ENCODE measurements at places on chromosomes 2 and 18. TPM values are rescaled to one million over a fixed set of nuclear protein-coding genes. Genes with fewer than 3 reads are reported as not detected.
A peak's percentile ranks its signal among the peaks of the same experiment; 100 is the strongest.

The DCDC2C gene
- not detected for total RNA-seq

The EHD3 gene
- total RNA-seq: 8.6 TPM

The PHLPP1 gene
- total RNA-seq: 13.2 TPM

The NBEAL1 gene
- total RNA-seq: 2.7 TPM

The KCNIP3 gene
- 1.0 TPM for total RNA-seq

The SEC11C gene
- total RNA-seq: 34.1 TPM

The SNTG2 gene
- total RNA-seq: not detected

The TLX2 gene
- total RNA-seq: not detected

The CHRND gene
- total RNA-seq: not detected

The CAVIN2 gene
- total RNA-seq: not detected

The EGR4 gene
- not detected for total RNA-seq

The SPR gene
- 120 TPM for total RNA-seq

The AFF3 gene
- 1.6 TPM for total RNA-seq

The BCL2 gene
- 5.1 TPM for total RNA-seq

The LHCGR gene
- not detected for total RNA-seq

The SLC38A11 gene
- total RNA-seq: 0.09 TPM

The CLASP1 gene
- total RNA-seq: 9.5 TPM

GRCh38 chr2:217695033-217695520 is 307.7 kb downstream of the TNS1 start:
- DNase-seq: peak; percentile 23

- no peak for DNase-seq
These were observed 54.5 kb downstream of the MBP start for GRCh38 chr18:77077941-77078689.

DNA sequence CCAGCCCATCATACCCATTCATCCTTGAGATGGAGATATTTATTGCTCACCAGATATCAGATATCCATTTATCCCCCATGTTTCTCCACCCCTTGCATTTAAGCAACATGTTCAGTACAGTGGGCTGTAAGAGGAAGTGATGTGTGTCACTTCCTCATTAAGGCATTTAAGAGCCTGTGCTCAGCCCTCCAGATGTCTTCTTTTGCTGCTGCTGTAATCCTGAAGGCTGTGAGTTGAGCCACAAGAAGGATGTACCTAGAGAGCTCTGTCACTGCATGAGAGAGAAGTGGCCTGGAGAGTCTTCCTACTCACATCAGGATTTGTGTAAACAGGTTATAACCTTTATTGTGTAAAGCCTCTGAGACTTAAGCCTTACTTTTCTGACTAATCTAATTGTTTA is 151.8 kb upstream of the UNC80 start:
- no peak for DNase-seq

- no peak for DNase-seq
These were observed 46.0 kb downstream of the SLC66A2 start for GRCh38 chr18:79905389-79905911.

DNA sequence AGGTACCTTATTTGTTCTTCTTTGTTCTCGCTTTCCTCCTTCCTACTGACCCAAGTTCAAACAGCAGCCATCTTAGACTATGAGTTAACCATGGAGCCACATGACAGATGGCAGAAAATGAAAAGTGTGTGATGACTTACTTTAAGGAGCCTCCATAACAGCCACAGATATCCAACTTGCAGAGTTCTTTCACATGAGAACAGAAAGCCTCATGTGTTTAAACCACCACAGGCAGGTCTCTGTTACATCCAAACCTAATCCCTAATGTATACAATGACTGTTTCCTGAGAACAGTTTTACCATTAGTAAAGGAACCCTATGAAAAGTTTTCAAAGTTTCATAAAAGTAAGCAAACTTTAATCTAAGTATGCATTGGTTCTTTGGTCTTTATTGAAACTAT is 20.3 kb downstream of the B4GALT6 start:
- DNase-seq: no peak

- DNase-seq: no peak
These were observed 55.6 kb downstream of the GREB1 start for GRCh38 chr2:11589316-11589940.

DNA sequence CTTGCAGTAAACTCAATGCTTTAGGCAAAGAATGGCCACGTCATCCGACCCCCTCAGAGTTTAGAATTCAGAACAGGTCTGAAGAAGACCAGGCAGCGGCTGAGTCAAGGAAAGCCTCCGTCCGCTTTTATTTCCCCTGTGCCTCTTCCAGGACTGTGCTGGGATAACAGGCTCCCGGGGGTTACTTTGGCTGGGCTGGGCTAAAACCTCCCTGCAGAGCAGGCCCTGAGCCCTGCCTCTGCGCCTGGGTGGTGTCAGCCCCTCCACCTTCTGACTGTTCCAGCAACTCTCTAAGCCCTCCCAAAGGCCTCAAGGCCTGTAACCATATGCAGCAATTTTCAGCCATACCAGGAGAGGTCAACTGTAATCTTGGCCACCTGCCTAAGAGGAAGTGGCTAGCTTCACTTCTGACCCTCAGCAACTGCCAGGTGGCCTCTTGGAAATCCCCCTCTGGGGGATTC is 166.5 kb downstream of the RPIA start:
- peak; percentile 93 for DNase-seq

GRCh38 chr18:53380063-53380639 is 844.3 kb downstream of the MBD2 start:
- peak; percentile 10 for DNase-seq

DNA sequence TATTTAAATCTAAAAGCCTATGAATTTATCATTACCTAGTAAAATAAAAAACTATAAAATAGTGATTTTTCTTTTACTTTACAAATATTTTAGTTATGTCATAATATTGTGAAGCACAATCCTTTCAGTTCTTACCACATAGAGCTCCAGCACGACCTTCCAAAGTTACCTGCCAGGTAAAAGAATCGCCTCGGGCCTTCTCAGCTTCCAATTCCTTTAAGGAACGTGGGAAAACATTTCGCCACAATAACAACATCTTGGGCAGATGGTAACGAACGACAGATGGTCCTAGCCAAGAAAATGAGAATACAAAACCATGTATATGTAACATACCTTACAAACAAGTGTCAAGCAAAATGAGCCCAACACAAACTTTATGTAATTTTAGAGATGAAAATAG is 23.7 kb downstream of the HEATR5B start:
- no peak for DNase-seq

GRCh38 chr2:119679526-119679837 is 481 bp downstream of the TMEM177 start:
- DNase-seq: no peak

DNA sequence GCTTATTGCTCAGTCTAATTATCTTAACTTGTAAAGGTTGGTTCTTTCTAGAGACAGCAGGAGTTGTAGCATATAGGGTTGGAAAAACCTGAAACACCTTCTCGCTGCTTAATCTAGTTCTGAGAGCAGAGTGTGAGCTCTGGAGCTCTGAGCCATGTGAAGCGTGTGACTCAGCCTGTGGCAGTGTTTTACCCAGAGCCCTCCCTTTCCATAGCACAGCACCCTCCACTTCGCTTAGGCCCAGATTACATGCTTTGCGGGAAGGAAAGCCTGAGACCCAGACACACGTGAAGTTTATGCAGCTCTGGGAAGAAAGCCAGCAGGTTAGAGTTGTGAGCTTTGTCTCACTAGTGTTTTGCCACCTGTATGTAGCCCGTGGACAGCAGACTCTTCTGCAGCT is 74.5 kb downstream of the INPP4A start:
- DNase-seq: no peak

GRCh38 chr2:156778916-156779315 is 342.7 kb downstream of the GPD2 start:
- no peak for DNase-seq

DNA sequence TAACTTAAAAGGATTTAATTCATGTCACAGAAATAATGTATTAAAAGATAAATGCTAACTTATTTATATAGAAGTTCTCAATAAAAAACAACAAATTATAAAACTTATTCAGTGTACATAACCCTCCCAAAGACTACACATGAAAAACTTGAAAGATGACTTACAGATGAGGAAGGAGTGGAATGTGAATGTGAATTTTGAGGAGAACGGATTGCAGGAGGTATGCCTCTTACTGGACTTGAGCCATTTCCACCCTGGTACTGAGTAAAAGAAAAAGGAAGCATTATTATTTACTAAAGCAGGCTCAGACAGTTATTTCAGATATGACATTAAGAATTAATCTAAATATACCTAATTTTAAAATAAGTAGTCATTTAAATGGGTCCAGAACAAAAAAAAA is 104.4 kb downstream of the TLK1 start:
- DNase-seq: no peak

- no peak for DNase-seq
These were observed 19.1 kb upstream of the NARS1 start for GRCh38 chr18:57640749-57641148.

DNA sequence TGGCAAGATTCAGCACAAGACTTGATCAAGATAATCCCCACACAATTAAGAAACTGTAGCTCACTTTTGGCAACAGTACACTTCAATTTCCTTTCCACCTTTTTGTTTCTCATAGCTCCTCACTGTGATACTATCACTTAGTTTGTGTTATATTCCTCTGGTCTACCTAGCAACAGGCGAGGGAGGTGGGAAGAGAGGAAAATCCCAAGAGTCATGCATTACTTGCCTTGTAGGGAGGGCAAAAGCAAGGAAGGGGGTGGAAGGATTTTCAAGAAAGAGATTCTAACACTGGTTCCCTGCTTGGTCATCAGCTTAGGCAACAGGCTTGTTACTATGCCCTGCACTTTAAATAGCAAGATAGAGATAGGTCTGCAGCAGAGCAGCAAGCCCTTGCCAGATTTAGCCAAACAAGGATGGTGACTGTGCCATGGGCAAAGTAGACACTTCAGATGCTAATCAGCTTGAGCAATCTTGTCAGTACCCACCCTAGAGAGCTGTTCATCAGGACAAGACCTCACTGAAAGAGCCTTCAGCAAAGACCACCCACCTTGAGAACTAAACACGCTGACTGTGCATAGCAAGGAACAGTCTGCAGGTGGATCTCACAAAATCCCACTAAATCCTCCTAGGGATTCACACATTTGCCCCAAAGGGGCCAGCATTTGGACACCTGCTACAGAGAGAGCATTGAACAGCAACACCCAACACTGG is 134.6 kb downstream of the MBD2 start:
- peak; percentile 3 for DNase-seq

GRCh38 chr2:84212611-84213314 is 246.3 kb downstream of the SUCLG1 start:
- DNase-seq: no peak

GRCh38 chr2:222105046-222105445 is 193.8 kb downstream of the PAX3 start:
- no peak for DNase-seq

DNA sequence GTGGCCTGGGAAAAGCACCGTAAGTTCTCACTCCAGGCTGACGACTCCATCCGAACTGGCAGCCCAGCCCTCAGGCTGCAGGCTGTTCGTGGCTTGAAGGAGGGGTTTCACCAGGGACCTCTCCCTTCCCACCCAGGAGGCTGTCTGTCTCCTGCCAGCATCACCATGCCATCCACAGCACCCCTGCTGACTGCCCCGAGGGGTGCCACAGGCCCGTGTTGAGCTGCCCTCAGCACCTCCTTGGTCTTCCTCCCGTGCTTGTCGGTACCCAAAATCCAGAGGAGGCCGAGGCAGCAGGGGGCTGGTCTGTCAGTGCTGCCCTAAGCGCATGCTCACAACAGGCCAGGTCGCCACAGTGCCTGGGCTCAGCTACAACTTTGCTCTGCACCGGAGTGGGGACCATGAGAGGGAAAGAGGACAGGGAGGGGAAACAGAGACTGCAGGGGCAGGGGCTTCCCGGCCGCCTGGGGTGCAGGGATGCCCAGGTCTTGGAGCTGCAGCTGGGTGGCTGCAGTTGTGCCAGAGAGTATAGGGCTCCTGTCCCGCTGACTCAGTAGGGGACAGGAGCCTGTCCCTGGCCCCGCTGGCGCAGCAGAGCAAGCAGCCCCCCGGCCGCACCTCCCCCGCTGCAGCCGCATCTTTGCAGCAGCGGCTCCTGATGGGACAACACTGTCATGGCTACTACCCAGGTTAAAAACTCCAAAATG is 963.7 kb upstream of the CRIM1 start:
- DNase-seq: no peak

DNA sequence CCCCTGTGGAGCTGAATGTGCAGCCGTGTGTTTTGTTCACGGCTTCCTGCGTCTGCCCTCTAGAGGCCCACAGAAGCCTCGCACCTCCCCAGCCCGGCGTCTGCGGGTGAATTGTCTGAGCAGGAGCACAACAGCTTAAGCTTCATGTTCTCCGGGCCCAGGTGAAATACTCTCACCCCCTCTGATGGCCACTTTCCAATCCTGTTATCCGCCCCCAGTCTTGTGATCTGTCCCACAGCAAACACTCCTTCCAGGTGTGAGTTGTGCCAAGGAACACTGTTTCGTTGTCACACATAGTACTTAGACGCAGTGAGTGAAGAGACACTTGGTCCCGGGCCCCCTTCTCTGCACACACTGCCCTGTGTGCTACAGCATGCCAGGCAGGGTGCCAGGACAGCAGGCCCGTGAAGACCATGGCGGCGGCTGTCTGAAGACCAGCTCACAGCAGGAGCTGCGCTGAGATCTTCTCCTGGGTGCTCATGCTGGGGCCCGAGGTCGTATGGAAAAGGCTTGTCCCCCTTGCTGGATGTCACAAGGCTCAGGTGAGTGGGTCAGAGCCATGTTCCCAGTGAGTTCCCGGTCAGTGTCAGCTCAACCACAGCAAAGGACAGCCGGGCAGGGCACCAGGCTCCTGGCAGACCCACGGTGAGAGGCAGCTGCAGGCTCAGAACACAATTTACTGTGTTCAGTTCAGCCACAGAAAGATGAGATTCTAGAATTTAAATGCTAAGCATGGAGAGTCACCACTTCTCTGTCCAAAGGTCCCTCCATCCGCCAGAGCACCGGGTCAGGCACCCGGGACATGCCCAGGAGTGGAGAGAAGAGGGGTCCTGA is 6.8 kb upstream of the PXDN start:
- DNase-seq: peak; percentile 61

- DNase-seq: no peak
These were observed 115.8 kb upstream of the SETBP1 start for GRCh38 chr18:44564922-44565321.

- no peak for DNase-seq
These were observed 139.0 kb downstream of the ZFP36L2 start for GRCh38 chr2:43087413-43087812.

GRCh38 chr2:148360662-148361061 is 283.9 kb upstream of the EPC2 start:
- DNase-seq: no peak

DNA sequence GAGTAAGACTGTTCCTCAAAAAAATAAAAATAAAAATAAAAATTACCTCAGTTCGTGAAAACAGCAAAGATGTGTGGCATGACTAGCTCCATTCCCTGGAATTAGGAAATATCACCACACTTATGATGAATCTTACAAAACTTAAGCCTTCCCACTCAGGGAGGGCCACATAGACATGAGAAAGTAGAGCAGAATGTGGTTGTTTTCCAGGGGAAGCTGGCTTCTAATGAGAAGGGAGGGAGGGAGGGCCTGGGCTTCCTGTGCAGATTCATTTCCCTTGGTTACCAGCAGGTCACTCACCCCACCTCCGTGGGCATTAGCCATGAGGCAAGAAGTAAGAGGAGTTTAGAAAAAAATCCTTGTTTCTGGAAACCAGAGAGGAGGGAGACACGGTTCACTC is 95.9 kb upstream of the RMDN2 start:
- DNase-seq: no peak

Measured in Caki2 (cell line).